Fibroblast of the aortic adventitia (primary cell): ENCODE measurements at places on chromosomes 5 and 9.
A peak's percentile ranks its signal among the peaks of the same experiment; 100 is the strongest.

- no peak for DNase-seq
Measured at GRCh38 chr9:137777761-137778160, 99.8 kb upstream of the CACNA1B start.

GRCh38 chr9:75197561-75197960, 109.2 kb downstream of the OSTF1 start:
- no peak for DNase-seq

DNA sequence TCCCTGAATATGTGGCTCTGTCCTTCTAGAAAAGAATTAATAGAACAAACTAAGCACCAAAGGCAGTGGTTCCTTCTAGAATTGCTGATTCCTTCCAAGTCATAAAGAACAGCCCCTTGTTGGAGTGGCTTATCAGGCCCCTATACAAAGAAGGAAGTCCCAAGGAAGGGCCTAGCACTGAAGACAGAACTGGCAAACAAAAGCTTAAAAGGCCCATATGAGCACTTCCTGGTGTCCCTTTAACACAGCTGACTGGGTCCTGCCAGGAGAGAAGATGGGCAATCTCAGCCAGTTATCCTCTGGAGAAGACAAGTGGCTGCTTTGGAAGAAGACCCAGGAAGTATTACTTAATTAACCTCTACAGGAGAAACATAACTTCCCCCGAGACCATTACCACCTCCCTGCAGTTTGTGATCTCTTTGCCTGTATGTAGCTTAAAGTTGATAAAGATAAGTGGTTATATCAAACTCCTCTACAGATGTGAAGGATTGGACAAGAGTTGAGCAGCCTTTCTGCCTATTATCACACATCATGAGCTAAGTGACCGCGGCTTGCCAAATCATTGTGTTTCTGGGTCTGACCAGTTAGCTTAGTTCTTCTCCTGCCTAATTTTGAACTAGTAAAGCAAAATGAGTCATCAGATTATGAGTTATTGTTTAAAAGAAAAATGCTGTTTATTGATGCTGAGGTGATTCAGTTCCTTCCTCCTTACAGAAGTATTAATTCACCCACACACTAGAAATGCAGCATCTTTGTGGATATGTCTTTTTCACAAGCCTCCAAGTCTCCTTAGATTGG, 13.3 kb upstream of the STING1 start:
- DNase-seq: peak; percentile 79

- DNase-seq: peak; percentile 9
Measured at GRCh38 chr9:90112788-90113187, 508.0 kb downstream of the GADD45G start.

DNA sequence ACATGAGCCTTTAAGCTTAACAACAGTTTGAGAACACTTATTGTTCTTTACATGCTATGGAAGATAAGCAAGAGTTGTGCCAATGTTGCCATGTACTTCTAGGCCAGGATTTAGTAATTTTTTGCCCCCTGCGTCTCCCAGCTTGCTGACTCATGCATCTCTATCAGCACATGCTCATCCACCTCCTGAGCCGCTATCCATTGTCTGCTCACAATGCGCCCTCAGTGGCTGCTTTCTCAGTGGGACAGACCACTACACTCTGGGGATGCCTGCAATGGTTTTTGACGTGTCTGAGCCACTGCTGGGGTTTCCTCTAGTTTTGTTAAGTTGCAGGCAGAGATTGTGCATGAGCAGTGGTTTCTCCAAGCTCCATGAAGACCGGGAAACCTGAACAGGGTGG, 50.9 kb upstream of the PHF2 start:
- DNase-seq: peak; percentile 35

DNA sequence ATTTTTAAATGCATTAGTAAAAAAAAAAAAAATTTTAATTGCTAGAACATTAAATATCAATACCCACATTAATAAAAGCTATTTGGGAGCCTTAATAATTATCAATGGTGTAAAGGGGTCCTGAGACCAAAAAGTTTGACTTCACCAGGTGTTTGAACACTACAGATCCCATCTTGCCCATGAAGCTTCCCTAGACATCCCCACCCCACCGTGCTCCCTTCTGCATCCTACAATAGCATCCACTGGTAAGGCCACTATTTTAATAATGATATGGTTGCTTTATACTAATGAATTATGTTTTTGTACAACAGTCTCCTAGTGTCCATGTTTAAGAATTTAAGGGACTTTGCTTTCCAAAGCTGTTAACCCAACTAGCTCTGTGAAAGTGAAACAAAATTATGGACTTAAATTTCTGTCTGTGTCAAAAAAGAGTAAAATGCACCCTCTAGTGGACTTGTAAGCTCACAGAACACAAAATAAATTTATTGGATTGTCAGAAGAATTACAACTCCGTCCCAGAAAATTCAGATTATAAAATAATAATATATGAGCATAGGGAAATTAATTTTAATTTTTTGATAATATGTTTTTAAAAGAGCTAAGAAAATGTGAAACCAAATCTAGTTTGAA, 76.0 kb downstream of the ARL15 start:
- DNase-seq: peak; percentile 82

GRCh38 chr5:32017692-32018367, 156.3 kb downstream of the GOLPH3 start:
- DNase-seq: peak; percentile 32

GRCh38 chr5:93577854-93578812, 2.9 kb downstream of the NR2F1-AS1 start:
- no peak for DNase-seq

DNA sequence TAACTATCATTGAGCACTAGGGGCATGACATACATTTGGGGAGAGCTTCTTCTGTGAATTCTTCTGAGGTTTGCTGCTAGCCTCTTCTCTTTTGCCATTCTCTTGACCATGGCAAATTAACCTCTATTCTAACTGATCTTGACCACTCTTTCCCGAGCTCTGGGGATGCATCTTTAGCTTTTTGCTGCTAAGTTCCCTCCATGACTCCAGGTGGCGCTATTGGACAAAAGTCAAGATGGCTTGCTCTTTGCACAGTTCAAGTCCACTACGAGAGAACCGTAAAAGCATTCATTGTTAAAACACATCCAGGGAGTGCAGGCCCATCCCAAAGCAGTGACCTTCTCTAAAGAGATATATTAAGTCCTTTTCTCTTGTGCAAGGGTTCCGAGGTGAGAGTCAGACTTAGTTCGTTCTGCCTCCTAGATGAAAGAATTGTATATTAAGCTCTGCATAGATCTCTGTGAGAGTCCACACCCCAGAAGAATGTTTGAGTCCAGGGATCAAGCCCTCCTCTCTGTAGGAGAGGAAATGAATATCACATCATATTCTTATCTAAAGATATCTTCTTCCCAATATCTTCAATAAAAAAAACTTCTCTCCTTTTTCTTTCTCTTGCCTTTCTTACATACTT, 1152.9 kb upstream of the CDH6 start:
- DNase-seq: peak; percentile 78

DNA sequence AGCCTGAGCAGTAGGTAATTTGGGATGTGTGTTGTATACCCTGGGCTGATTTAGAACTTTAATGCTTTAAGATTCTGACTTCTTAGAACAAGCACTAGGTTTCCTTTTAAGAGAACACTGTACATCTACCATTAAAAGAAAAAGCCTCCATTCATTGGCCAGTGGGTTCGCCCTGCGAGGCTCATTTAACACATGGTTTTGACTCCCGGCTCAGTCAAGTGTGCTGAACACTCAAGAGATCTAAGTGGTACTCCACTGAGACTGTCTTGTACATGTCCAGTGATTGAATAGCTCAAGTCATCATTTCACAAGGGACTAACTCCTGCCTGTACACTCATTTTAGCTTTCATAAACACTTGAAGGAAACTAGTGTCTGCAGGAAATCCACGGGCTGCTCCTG, 3.9 kb downstream of the FUBP3 start:
- no peak for DNase-seq

GRCh38 chr5:132829742-132830435, 558 bp downstream of the SHROOM1 start:
- DNase-seq: peak; percentile 59

DNA sequence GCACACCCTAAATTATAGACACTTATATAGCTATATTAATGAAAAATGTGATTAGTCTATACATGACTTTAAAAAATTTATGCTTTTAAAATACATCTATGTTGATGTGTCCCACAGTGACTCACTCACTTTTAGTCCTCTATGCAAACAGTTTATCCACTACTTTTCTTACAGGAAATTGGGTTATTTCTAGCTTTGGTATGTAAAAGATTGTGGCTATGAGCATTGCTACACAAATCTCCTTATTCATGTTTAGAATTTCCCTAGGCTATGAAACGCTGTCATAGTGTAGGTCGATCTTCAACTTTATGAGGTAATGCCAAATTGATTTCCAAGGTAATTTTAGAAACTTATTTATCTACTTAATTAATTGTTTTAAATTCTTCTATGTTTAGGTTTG, 687.4 kb downstream of the PRR16 start:
- no peak for DNase-seq

GRCh38 chr9:18228101-18228500, 245.9 kb upstream of the ADAMTSL1 start:
- no peak for DNase-seq

GRCh38 chr5:137075163-137075970, 423.8 kb downstream of the SPOCK1 start:
- DNase-seq: peak; percentile 23

DNA sequence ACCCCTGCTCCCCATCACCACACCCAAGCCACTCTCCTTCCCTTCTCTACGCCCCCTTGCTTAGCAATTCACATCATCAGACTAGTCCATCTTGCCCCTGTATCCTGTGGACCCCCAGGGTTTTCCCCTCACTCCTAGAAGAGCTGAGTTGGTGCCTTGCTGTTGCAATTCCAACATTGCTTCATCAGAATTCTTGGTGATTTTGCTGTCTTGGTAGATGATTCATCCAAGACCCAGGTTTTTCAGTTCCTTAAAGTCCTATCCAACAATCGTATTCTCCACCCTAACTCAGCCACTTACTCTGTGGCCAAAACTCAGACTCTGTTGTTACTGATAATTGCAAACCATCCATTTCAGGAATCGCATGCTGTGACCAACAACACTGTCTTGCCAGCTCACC, 21.4 kb upstream of the CCNJL start:
- peak; percentile 58 for DNase-seq

DNA sequence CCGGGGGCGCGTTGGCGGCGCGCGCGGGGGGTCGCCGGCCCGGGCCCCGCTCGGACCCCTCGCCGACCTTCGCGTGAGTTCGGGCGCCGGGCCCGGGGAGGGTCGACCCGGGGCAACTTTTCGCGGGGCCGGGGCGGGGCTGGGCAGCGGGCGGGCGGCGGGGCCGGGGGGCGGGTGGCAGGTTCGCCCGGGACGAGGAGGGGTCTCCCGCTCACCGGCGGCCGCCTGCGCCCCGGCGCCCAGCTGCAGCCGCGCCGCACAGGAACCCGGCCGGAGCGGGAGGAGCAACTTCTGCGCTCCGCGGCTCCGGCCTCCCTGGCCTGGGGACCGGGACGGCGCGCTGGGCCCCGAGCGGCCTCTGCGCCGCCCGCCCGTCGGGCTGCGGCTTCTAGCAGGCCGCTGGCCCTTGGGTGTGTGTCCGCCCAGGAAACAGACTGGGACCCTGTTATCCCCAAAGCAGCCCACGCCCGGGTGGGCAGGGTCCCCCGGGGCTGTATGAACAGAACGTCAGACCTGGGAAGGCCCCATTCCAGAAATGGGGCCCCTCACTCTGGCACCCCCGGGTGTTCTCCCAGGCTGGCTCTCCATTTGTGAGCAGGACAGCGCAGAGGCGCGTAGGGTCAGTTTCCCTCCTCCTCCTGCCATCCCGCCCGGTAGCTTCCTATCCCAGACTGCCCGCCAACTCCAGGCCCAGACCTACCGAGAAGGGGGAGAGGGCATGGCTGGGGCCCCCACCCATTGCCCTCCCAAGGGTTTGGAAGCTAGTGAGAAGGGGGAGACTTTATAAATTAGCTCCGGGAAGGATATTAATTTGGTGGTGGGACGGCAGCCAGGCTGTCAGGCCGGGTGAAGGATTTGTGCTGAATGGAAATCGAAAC, 708 bp downstream of the RXRA start:
- peak; percentile 38 for DNase-seq

- no peak for DNase-seq
Measured at GRCh38 chr5:52491818-52492217, 295.9 kb upstream of the ITGA1 start.

- DNase-seq: no peak
Measured at GRCh38 chr5:3006961-3007551, 255.6 kb upstream of the IRX2 start.

- DNase-seq: no peak
Measured at GRCh38 chr9:132447346-132447745, 37.3 kb downstream of the CFAP77 start.

DNA sequence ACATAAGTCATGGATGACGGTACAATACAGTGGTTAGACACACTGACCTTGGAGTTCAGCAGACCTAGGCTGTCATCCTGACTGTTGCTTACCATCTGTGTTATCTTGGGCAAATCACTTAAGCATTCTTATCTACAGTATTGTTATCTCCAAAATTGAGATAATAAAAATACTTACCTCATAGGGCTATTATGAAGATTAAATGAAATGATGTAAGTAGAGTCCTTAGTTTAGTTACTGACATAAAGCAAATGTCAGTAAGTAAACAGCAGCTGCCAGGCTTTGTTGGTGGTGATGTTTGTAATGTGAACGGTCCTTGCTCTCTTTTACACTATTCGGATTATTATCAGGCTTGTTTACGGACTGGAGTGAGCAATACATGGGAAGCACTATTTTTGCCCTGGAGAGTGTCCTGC, 107.3 kb upstream of the DPYSL3 start:
- peak; percentile 56 for DNase-seq

DNA sequence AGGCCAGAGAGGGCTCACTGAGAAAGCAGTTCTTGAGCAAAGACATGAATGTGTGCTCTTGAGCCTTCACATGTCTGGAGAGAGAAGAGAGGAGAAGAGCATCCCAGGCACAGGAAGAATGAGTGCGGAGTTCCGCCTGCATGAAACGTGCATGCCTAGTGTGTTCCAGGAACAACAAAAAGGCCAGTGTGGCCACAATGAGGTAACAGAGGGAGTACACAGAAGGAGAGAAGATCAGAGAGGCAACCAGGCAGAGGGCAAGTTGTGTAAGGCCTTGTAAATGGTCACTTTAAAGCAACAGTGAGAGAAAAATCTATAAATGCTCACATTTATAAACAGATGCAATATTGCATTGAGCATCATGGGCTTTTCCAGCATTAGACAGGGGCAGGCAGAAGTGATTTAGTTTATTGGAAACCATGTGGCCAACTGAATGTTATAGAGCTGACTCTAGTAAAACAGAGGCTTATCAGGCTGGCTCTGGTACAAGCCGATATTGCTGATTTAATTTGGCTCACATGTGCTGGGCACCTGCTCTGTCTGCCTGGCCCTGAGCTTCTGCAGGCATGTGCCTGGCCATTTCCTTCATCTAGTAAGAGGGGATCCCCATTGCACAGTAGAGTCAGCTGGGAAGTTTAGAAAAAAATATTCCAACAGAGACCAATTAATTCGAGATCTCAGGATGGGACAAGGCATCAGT, 185.3 kb downstream of the SAXO1 start:
- no peak for DNase-seq

DNA sequence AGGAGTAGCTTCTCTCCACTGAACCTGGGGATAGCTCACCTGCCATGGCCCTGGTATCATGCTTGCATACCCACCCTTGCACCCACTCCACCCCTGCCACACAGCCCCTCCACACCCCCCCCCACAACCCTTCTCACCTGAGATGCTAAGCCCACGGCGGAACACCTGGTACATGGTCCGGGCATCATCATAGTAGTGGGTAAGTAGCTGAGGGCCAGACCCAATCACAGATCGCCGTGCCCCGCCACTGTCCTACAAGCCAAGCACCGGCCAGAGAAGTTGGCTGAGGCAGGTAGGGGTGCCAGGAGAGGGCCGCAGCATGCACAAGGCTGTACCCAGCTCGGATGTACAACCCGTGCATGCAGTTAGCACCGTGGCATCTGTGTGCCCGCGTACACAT, 20.7 kb downstream of the ACSL6 start:
- no peak for DNase-seq

GRCh38 chr5:171614511-171614910, 171.1 kb upstream of the SMIM23 start:
- no peak for DNase-seq
